ENCODE measurements at places on chromosomes 5 and 9.

DNA sequence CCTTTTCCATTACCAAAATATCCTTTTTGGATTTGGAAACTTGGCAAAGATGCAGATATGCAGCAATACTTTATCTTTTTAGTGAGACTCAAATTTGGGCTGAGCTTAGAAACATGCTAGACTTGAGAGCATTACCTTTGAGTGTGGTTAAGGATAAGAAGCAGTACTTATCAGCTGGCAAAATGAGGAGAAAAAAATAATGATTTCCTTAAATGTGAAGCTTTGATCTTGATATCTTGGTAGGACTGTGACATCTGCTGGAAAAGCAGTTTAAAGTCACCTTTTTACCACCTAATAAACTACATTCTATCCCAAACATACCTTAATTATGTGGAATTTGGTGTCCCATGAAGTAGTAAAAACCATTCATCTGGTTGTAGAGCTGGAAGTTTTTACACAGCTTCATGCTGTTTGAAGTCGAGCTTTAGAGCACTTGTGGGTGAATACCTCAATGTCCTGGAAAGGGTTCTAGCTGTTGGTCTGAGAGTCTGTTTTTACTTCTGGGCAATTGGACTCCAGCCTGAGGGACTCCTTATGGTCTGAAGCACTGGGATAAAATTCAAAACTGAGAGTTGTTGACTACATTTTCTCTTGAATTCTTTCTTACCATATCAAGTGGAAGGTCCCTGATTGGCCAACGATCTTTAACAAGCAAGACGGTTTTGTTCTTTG is 53.4 kb downstream of the LRRC70 start:
- DNase-seq: no peak

DNA sequence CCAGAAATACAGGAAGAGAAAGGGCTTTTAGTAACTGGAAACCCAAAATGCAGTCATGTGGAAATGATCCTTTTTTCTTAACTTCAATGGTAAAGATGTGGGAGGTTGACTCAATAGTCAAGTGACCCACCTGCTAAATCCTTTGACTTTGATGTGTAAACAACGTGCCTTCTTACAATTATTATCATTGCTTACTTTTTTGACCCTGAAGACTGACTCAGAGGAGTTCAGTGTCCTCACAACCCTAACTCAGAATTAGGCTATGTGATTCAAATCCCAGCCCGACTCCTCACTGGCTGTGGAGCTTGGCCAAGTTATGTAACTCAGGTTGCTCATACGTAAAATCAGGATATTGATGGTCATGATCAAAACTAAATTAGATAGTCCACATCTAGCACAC is 27.9 kb downstream of the ANXA1 start:
- no peak for DNase-seq

- no peak for DNase-seq
Measured at GRCh38 chr5:170426149-170426767, 37.1 kb upstream of the KCNMB1 start.

- no peak for DNase-seq
Measured at GRCh38 chr5:163730206-163730756, 224.9 kb downstream of the MAT2B start.

- no peak for DNase-seq
Measured at GRCh38 chr5:132456296-132456986, 34.1 kb downstream of the IRF1 start.

DNA sequence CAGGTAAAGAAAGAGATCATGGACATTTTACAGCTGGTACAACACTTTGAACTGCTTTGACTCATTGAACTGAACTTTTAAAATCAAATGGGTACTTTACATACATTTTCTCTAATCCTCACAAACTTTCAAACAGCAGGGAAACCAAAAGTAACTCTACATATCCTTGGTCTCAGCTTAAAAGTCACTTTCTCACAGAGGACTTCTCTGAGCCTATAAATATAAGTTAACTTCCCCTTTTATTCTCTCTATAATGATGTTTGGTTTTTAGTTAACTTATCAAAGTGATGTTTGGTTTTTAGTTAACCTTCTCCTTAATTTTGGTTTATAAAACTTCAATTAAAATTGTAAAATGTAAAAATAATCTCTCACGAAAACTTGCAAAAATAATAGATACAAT is 209.8 kb downstream of the MCTP1 start:
- DNase-seq: no peak

- DNase-seq: no peak
Measured at GRCh38 chr5:87081016-87081415, 186.7 kb upstream of the RASA1 start.

GRCh38 chr9:128146591-128147120 is 2.6 kb upstream of the LCN2 start:
- DNase-seq: no peak

GRCh38 chr9:99722877-99723276 is 98.8 kb upstream of the NR4A3 start:
- DNase-seq: no peak

- DNase-seq: no peak
Measured at GRCh38 chr5:122576256-122577016, 198.4 kb upstream of the SNX2 start.

DNA sequence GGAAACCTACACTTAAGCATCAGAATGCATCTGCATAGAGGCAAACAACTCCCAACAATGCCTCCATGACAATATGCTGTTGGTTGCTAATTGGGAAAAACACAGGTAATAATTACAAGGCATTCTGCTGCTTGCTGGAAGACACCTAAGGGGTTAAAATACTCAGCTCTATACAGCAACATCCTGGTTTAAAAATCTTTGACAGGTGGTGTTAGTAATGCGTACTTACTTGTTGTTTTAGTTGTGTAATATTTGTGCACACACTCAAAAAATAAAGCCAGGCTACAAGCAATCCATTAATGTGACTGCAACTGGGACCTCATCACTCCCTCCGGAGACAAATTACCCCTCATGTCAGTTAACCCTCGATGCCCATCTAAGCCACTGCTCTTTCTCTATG is 126.3 kb upstream of the ELL2 start:
- no peak for DNase-seq

DNA sequence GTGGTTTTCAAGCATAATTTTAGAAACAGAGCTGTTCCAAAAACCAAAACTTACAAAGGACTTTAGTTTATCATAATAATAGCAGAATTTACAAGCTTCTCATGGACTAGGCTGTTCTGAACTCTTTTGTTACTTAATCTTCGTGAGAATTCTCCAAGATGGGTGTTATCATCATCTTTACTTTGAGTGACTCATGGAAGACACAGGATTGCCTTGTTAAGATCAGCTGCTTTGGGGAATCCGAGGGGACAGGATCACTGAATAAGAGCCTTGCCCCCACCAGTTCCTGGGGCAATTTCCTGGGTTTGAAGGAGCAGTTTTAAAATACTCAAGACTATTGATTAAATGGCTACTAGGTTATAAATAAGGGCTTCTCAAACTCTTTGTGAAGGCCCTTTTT is 80.5 kb downstream of the CFAP90 start:
- DNase-seq: no peak

DNA sequence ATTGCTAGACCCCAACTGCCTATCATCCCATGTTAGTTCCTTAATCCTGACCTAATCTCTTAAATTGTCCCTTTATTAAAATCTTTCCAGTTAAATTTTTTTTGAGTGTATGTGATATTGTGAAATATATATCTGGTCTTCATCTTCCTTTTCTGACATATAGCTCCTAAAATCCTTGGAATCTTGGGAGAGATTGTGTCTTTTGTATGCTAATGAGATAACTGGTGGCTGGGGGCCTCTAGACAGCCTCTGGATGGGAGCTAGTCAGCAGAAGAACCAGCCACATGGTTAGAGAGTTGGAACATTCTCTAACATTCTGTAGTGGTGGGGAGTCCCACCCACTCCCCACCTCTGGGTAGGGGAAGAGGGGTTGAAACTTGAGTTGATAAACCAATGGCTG is 3.7 kb upstream of the CCL19 start:
- DNase-seq: no peak

DNA sequence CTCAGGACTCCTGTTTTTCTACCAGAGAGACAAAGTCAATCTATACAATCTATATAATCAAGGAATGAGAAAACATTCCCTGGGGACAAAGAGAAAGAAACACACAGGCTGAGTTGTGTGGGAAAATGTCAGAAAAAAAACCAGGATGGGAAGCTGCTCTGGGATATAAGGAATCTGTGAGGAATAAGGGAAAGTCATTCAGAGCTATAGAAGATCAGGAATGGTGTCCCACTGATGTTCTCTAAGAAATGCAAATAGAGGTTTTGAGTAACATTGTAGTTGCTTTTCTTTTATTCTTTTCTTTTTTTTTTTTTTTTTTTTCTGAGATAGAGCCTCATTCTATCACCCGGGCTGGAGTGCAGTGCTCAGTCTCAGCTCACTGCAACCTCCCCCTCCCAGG is 605.9 kb upstream of the KLF4 start:
- no peak for DNase-seq

GRCh38 chr5:124371111-124371706 is 375.2 kb downstream of the ZNF608 start:
- no peak for DNase-seq

DNA sequence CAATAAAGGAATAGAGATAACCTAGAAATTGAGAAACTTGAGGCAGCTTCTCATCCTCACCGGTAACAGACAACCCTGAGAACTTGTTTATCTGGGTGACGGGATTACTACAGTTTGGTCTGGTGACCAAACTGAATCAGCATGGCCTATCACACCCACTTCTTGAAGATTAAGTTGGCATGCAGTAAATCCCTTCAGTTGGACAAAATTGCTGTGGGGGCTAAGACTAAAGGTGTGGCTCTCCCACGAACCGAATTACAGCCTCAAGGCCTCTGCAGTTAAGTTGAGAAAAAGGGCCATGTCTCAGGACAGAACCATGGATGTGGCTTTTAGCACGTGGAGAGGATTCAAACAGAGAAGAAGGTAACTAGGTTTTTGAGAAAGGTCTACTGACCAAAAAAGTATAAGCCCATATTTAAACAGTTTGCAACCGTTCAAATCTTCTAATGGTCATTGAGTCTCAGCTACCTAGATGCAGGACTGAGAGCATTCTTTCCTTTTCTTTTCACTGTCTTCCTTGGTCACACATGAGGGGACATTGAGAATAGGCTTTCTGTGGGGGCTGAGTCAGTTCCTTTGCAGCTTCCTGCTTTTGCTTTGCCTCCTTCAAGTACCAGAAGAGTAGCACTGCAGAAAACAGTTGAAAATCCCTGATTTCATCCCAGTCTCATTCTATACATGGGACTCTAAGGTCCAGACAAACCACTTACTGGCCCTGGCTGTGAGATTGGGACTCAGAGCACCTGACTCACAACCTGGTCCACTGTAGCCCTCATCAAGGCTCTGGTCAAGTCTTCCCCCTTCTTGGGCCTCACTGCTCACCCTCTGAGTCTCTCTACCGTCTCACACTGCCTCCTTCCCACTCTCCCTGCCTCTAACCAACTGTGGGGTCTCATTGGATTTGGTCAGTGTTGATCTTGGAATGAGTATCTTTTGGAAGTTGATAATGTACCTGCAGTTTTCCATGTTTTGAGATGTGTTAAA is 30.9 kb downstream of the PDE6A start:
- no peak for DNase-seq

DNA sequence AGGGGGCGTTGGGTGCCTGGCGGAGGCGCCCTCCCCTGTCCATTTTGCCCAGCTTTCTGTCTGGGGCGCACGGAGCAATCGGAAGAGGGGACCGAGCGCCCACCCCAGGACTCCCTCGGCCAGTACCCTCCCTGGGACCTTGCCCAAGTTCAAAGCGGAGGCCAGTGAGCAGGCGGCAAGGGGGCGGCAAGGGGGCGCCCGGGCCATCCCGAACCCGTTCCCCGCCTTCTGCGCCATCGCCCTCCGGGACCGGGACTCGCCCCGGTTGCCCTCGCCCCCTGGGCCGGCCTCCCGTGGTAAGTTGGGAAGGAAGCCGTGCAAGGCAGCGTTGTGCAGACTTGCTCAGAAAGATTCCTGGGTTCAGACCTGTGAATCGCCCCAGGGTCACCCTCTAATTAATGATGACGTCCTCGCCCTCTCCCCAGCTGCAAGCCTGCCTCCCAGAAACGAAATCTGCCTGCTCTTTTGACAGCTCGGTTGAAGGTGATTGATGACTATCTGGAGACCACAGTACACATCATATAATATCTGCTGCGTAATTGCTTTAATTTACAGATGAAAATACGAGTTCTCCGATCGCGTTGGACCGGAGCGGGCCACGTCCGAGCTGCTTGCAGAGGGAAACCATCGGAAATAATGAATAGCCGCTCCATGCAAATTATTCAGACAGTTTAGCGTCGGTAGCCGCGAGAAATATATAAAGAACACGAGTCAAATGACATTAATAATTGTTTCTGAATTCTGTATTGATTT is 1.4 kb upstream of the IRX4 start:
- DNase-seq: no peak

GRCh38 chr5:169801781-169802180 is 164.7 kb downstream of the DOCK2 start:
- DNase-seq: no peak

GRCh38 chr9:132241840-132242620 is 80.2 kb downstream of the NTNG2 start:
- DNase-seq: peak; percentile 52

DNA sequence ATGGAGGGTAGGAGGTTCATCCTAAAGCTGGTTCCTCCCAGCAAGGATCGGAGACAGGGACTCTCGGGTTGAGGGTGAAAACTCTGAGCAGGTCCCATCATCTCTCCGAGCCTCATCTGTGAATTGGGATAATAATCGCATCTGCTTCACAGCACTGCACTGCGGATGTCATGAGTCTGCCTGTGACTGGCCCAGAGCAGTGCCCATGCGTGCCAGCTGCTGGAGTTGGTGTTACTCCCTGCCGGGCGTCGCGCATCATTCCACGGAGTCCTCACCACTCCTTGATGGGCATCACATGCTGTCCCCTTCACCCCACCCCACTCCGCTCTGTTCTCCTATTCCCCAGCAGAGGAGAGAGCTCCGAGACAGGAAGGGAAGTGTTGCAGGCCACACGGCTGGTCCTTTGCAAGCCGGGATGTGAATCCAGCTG is 35.1 kb upstream of the ORM1 start:
- DNase-seq: no peak

DNA sequence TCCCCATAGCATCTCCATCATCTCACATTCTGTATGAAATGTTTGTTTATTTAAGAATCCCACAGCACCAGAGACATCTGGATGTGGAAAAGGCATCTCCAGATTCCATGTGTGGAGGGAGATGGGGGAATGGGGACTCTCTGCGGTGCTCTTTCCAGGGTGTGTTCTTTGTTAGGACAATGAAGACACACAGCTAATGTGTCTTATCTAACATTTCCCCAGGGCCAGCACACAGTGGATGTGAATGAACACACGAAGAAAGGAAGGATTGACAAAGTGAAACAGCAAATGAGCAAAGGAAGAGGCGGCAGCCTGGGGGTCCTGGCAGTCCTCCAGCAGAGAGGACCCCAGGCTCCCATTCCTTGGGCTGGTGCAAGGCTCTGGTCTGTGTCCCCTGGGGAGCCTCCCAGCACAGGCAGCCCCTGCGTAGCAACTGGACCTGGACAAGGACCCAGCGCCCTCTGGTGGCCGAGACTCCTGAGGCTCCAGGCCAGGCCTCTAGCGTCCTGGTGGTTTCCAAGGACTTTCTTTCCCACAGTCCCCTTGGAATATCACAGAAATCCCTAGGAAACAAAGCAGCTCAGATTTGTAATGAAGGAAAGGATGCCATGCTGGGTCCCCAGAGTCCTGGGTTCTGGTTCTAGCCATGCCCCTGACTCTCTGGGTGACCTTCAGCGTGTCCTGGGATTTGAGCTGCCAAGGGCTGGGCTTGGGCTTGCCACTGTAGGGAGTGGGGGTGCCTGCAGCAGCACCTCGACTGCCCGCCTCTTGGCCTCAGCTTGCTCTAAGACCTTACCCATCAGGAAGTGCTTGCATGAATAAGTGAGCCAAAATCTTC is 3.5 kb upstream of the PDLIM7 start:
- peak; percentile 90 for DNase-seq

Measured in stimulated activated CD4-positive, alpha-beta T cell treated with anti-CD3 and anti-CD28 coated beads, Interleukin-4, amount 100 ng/mL, for 1 hour (primary cell).